ENCODE measurements at places on chromosomes 3 and 15.
A peak's percentile ranks its signal among the peaks of the same experiment; 100 is the strongest.

DNA sequence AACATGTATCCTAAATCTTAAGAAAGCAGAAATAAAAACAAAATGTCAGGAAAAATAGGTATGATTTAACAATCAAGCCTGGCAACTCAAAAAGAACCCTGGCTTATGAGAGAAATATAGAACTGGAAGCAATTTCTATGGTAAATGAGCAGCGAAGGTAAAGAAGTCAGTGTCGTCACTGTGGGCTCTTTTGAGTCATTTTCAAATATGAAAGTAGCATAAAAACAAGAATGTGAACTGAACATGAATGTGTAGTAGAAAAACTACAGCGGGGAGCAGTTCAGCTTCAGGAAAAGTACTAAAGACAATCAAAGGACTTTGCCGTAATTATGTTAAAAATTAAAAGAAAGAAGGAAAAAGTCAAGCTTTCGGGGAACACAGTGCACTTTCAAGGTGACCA, 17.5 kb downstream of the LSG1 start:
- no peak for DNase-seq

- DNase-seq: no peak
Measured at GRCh38 chr3:27342267-27342666, 26.9 kb downstream of the NEK10 start.

- peak; percentile 79 for DNase-seq
Measured at GRCh38 chr3:36969540-36970432, 23.1 kb downstream of the EPM2AIP1 start.

- no peak for DNase-seq
Measured at GRCh38 chr3:168260859-168261258, 165.1 kb upstream of the GOLIM4 start.

GRCh38 chr3:13881536-13882410, 1.9 kb upstream of the WNT7A start:
- no peak for DNase-seq

DNA sequence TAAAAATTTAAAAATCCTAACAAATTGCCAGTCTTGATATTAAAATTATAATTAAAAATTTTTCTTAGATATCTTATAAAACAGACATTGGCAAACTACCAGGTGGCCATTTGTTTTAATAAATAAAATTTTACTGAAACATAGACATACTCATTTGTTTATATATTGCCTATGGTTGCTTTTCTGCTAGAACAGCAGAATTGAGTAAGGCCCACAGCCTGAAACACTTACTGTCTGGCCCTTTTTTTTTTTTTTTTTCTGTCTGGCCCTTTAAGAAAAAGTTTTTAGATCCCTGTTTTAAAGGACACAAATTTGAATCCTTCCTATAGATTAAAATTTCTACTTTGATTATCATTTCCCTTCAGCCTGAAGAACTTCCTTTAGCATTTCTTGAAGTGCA, 60.5 kb upstream of the CTDSPL2 start:
- DNase-seq: no peak

Measured in CD4-positive, alpha-beta T cell treated with Interferon gamma for 1 hour (primary cell).